D721Med (cell line): ENCODE measurements at places on chromosomes 7 and 10.
A peak's percentile ranks its signal among the peaks of the same experiment; 100 is the strongest.

GRCh38 chr7:31744294-31744874 lies 57.4 kb downstream of the PPP1R17 start:
- peak; percentile 18 for DNase-seq

DNA sequence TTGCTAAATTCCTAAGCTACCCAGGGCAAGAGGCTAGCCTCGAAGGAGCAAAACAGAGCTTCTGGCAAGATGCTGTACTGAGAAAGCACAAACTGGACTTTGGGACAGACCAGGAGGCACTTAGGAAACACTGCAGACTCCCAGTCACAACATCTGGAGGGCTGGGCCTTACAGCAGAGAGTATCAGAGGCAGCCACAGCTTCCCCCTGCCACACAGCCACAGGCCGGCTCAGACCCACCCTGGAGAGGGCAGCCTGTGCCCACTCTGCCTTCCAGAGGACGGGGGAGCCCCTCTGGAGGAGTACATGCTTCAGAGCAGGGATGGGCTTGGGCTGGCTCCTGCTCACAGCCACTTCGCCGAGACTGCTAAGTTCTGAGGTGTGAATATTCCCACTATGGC lies 17.4 kb downstream of the ESYT2 start:
- no peak for DNase-seq

GRCh38 chr10:107653832-107654287 lies 489.4 kb upstream of the SORCS1 start:
- DNase-seq, result no peak

DNA sequence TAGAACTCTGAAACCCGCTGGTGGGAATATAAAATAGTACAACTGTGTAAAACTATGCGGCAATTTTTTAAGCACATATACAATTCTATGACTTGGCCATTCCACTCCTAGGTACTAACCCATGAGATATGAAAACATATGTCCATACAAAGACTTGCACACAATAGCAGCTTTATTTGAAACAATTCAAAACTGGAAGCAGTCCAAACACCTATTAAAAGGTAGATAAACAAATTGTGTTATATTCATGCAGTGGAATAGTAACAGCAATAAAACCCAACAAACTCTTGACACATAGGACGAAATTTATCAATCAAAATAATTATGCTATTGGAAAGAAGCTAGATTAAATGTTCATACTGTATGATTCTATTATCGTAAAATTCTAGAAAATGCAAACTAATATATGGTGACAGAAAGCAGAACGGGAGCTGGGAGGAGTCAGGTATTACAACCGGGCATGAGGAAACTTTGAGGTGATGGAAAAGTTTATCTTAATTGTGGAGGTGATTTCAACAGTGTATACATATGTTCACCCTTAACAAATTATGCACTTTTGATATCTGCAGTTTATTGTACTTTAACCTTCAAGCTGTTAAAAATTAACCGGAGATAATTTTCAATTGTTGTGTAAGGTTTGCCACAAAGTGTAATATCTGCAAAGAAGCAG lies 803 bp upstream of the STK31 start:
- no peak for DNase-seq

- no peak for DNase-seq
These were observed 65.0 kb downstream of the CACNB2 start for GRCh38 chr10:18205098-18205834.

DNA sequence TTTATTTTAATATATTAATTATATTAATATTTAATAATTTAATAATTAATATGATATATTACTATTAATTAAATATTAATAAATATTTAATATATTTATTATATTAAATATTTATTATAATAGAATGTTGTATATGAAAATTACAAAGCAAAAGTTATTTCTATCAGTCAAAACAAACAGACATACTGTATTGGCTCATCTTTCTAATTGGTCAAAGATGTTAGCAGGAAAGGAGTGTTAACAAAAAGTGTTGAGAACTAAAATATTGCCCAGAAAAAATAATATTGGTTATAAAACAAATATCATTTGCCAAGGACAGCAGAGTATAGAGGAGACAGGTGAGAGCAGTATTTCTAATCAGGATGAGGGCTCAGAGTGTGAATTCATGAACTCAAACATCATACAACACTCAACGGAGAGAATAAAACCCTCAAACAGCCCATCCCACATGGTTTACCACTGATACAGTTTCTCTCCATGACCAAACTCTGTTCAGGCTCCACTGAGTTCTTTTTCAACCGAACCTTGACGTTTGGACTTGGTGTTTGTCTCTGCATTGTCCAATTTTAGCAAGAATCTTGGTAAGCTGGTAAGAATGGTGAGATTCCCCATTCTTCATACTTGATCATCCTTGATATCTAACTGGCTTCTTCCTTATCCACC lies 58.0 kb downstream of the TSPAN12 start:
- no peak for DNase-seq

- no peak for DNase-seq
These were observed 418.2 kb upstream of the PODXL start for GRCh38 chr7:131974671-131975070.

- no peak for DNase-seq
These were observed 17.8 kb downstream of the ARHGAP22 start for GRCh38 chr10:48587101-48587500.

- DNase-seq, result no peak
These were observed 205.2 kb downstream of the KLF6 start for GRCh38 chr10:3579845-3580244.

DNA sequence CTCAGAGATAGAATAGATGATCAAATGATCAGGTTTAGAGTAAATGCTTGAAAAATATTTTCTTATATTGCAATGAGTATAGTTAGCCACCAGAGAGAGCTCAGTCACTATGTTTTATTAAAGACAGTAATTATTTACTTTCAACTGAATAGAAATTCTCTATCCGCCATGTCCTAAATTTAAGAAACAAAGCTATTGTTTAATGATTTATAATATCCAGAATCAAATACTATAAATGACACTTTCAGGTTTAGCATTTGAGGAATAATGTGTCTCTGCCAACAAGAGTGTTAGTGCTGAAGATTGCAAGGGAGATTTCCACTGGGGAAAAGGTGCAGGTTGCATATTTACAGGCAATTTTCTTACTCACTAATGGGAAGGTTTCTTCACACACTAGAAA lies 184.7 kb downstream of the DGKB start:
- DNase-seq, result no peak

- DNase-seq, result no peak
These were observed 67.4 kb downstream of the ZNF92 start for GRCh38 chr7:65441010-65441409.

DNA sequence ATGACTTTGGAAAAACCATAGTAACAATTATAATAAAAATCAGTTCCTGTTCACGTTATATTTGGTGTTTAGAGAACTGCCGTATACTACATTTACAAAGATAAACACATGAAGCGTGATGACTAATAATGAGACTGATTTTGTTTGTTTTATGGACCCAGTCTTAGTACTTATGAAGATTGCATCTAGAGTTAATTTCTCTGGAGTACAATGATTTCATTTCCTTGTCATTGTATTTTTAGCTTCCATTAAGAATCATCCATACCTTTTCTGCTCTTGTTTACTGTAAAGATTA lies 2.9 kb downstream of the RBM20 start:
- no peak for DNase-seq

GRCh38 chr10:104321226-104321625 lies 17.0 kb downstream of the ITPRIP start:
- DNase-seq, result no peak

- no peak for DNase-seq
These were observed 28.6 kb downstream of the TCERG1L start for GRCh38 chr10:131282961-131283360.

- no peak for DNase-seq
These were observed 24.1 kb upstream of the HYAL4 start for GRCh38 chr7:123820864-123821263.

GRCh38 chr10:88521791-88522190 lies 61.3 kb downstream of the RNLS start:
- DNase-seq, result no peak

- DNase-seq, result peak; percentile 25
These were observed 668 bp downstream of the GPR37 start for GRCh38 chr7:124764847-124765400.

DNA sequence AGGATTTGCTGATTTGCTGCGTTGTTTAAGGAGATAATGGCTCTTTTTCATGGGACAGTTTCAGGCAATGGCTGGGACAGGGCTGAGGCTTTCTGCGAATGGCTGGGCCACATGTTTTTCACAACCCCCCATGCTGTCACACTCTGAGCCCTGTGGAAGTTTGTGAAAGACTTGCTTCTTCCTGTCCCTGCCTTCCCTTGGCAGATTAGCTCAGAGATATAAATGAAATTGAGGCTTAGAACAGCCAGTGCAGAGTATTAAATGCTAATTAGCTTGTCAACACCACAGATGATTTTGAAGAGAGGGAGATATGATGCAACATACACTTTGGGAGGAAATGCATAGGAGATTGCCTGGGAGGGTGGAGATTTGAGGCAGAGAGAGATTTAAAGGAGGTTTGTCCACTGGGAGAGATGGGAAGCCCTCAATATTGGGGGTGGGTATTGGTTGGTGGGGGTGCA lies 232.0 kb downstream of the SH2D4B start:
- no peak for DNase-seq

DNA sequence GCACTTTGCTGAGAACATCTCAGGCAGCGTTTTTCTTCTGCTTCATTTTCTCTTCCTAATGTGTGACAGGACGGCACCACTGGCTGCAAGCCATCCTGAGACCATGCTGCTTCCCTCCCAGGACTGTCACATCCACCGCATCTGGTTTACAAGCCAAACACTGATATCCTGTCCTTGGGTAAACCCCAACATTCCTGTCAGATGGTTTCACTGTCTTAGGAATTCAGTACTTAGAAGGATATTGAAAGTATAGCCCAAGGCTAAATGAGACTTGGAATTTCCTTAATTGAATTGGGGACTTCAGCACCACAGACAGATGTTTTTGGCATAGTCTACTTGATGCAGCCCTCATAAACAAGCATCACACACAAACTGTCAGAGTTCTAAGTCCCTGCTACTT lies 74.2 kb upstream of the PLXNA4 start:
- no peak for DNase-seq

- DNase-seq, result no peak
These were observed 8.7 kb upstream of the BAZ1B start for GRCh38 chr7:73530800-73531199.

GRCh38 chr7:517774-518629 lies 1.6 kb downstream of the PDGFA start:
- no peak for DNase-seq

GRCh38 chr7:6162331-6162620 lies 110.1 kb downstream of the CYTH3 start:
- DNase-seq, result no peak

- no peak for DNase-seq
These were observed 24.0 kb upstream of the EIF5AL1 start for GRCh38 chr10:79488336-79488735.

DNA sequence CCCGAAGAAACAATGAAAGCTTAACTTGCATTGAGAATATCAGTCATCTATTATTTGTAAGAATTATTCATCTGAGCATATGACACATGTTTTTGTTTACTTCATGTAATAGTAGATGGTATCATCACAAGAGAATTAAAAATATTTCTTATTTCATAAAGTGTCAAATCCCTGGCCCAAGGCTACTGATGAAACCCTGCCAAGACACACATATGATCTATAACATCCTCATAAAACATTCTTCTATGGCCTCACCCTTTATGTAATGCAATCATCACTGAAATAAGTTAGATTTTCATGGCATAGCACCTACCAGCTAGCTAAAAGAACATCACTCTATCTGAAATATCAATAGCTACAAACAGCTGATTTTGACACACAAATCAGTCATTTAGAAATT lies 385.6 kb upstream of the PHF14 start:
- DNase-seq, result no peak

GRCh38 chr7:33581236-33581635 lies 324.1 kb upstream of the BMPER start:
- no peak for DNase-seq

DNA sequence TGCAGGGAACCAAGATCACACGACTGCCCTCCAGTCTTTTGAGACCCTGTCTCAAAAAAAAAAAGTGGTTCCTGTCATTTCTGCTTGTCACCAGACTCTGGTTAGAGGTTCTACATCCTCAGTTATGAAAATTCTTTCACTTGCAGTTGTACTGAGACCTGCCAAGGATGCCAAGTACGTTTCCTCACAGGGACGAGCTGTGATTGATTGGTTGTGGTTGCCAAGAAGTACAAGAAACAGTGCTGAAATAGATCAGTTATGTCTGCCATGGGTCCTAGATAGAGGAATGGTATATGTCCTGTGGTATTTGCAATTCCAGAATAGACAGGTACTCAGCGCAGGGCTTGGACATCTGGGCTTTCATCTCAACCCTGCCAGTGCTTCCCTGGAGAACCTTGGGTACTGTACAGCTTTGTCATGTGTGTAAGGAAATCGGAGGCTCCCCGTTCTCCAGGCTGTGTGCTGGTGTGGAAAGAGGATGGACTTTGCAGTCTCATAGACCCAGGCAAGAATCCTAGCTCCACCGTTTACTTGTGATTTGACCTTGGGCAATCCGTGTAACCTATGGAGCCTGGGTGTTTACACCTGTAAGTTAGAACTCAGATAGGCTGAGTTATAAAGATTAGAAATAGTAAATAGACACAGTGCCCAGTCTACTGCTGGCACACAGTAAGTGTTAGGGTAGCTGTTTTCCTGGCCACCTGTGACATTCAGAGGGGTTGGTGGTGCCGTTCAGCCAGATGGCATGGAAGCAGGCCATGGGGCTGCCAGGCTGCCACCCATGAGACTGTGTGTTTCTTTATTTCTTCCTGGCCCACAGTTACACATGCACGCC lies 53.0 kb downstream of the COL13A1 start:
- no peak for DNase-seq

DNA sequence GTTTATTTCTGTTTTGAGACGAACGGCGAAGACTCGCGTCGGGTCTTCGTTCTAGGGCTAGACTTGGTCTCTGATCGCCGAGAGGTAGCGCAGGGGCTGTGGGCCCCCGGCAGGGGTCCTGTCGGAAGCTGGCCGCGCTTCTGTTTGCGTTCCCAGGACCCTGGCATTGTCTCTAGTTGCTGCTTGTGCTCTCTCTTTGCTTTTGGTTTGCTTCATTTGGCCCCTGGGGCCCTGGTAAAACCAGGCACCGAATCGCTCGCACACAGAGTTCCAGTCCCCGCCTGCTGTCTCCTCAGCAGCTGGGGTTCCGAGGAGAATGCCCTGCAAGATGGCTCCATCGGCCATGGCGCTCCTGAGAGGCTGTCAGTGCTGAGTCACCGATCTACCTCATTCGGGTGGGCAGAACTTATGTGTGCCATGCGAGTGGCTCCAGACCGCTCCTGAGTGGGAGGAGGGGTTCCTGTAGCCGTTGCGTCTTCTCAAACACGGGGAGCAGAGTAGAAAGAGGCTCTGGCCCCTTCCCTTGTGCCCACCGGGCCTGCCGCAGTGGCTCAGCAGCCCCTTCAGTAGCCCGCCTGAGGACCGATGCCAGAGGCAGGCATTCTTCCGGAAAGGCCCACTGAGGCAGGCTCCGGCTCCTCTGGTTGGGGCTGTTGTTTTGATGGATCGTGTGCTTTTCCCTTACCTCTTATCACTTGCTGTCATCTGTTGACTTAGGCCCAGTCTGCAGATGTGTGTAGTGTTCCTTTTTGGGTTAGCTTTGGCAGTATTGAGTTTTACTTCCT lies 826 bp downstream of the CHPF2 start:
- DNase-seq, result no peak
